ENCODE measurements at places on chromosomes 7 and 10. TPM values are rescaled to one million over a fixed set of nuclear protein-coding genes. Genes with fewer than 3 reads are reported as not detected.

Gene NSUN6
- total RNA-seq = 15.5 TPM

Gene CFAP43
- total RNA-seq = not detected

Gene COL17A1
- total RNA-seq = not detected

Gene MYO1G
- 302 TPM for total RNA-seq

Gene SORCS1
- not detected for total RNA-seq

Gene MRC1
- total RNA-seq = 0.06 TPM

Gene OR2A42
- total RNA-seq = not detected

Gene TRIM73
- 1.5 TPM for total RNA-seq

Gene MKX
- total RNA-seq = 0.58 TPM

Gene ICA1
- 0.96 TPM for total RNA-seq

Gene EGFR
- total RNA-seq = not detected

Gene C7orf57
- total RNA-seq = 1.0 TPM

Gene SLC16A12
- not detected for total RNA-seq

Gene SYCE1
- 1.6 TPM for total RNA-seq

Gene SCIN
- total RNA-seq = 0.47 TPM

Gene PEX1
- 17.8 TPM for total RNA-seq

Gene DEPP1
- total RNA-seq = 0.49 TPM

Gene FBXO24
- 0.80 TPM for total RNA-seq

Gene FGFR2
- total RNA-seq = not detected

Gene PNLIPRP3
- not detected for total RNA-seq

Gene DKK1
- not detected for total RNA-seq

Gene MXI1
- 24.4 TPM for total RNA-seq

Gene SP8
- not detected for total RNA-seq

Gene SLC16A9
- total RNA-seq = 2.4 TPM

Gene TMEM273
- 0.80 TPM for total RNA-seq

Gene PKD2L1
- total RNA-seq = not detected
